SK-N-MC (cell line): ENCODE measurements at places on chromosomes 1 and 21.

DNA sequence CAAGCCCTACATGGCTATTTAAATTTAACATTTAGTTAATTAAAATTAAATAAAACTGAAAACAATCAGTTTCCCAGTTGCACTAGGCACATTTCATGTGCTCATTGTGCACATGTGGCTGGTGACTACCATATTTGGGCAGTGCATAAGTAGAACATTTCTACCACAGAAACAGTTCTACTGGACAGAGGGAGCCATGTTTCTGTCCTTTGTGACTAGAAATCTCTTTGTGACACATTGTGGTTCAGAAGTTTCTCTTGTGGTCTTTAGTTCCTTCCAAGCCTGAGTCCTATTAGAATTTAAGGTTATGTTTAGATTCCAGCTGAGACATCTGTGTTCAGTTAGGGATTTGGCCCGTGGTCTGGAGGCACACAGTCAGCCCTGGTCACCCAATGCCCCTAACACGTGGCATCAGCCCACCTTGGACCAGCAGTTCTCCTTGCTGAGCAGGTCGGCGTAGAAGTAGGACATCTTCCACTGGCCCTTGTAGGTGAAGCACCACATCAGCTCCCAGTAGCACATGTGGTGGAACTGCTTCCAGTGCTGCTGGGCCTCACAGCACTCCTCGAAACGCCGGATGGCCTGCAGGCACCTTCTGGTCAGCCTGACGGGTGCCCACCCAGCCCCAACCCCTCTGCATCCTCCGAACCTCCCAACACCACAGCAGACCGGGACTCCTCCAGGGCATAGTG lies 29.1 kb downstream of the TTC39A start:
- no peak for DNase-seq

DNA sequence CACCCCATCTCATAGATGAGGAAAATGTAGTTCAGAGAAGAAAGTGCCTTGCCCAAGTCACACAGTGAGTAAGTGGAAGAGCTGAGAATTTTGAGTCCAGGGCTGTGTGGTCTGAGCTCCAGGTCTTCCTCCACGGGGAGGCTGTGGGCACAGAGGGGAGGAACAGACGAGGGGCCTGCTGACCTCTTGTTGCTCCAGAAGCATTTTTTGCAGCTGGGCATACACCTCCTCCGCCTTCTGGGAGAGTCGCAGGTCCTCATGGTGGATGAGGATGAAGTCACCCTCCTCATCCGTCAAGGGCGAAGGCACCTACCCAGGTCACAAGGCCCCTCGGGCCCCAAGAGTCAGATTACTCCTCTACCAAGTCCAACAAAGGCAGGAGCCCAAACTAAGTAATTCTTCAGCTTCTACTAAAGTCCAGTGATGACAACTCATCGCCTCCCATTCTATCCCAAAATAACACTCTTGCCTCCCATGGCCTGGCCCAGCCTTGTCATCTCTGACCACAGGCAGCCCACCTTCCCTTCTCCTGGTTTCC lies 9.1 kb downstream of the CC2D1B start:
- DNase-seq, result no peak

DNA sequence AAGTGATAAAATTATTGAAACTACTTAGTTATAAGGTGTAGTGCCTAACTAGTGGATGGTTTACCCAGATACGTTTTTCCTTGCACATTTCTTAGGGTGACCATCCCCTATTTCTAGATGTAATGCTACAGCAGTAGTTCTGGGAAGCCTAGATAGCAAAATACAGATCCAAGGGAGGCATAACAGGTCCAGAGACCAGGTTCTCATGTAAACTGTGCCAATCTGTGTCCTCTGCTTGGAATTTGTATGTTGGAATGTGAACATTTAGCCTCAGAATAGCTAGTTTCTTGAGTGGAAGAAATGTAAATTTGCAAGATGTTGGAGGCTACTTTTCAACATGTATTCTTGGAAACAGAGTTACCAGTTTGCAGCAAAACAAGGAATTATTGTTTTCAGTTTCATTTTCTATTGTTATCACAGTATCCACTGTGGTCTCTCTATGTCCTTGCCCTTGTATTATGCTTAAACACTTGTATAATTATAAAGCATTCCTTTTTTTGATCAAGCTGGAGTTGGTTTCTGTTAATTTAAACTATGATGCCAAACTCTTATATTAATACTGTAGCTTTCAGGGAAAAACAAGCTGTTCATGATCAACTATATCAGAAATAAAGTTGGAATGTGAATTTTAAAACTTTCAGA lies 102.0 kb upstream of the BRINP3 start:
- DNase-seq, result no peak

- DNase-seq, result peak; percentile 5
Observed at GRCh38 chr1:21216835-21217811, 40.4 kb upstream of the EIF4G3 start.

DNA sequence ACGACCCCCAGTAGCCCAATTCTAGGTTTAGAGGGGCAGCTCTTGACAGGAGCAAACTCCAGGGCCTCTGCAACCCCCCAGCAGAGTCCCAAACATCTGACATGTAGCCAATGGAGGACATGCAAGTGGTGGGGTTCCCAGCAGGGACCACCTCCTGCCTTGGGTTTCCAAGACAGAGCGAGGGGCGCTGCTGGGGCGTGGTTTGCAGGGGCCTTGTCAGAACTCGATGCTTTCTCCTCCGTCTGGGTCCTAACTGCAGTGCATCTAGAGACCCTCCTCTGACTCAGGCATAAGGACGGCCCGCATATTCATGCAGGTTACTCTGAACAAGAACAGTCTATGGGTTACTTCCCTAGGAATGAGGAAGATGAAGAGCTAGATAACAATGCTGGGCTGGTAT lies 17.2 kb downstream of the EPHX1 start:
- DNase-seq, result no peak

DNA sequence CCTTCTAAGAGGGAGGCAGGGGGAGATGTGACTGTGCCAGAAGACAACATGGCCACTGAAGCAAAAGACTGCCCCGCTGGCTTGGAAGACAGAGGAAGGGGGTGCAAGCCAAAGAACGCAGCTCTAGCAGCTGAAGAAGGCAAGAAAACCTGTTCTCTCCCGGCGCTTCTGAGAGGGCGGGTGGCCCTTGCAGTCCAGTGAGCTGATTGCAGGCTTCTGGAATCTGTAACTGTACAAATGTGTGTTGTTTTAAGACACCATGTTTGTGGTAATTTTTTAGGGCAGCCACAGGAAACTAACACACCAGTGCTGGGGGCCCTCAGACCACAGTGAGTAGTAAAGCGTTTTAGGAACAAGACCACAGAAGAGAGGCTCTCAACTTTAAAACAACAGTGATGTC lies 47.0 kb downstream of the CD46 start:
- DNase-seq, result no peak

DNA sequence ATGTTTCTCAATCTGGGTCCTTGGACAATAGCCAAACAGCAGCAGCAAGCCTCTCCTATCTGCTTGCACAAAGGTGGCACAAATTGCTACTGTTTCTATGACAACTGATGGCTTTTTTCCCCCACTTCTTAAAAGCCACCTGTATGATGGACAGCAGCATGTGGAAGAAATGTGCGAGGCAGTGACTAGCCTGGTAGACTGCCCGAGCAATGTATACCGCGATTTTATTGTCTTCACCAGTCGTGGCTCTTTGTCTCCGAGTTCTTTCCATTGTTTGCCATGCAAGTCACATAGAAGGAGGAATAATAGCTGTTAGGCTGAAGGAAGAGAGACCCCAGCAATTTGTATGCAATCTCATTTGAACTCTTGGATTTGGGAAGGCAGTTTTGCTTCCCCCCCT lies 79.4 kb downstream of the S1PR1 start:
- DNase-seq, result no peak

- no peak for DNase-seq
Observed at GRCh38 chr21:27498025-27498424, 531.1 kb upstream of the ADAMTS5 start.

- no peak for DNase-seq
Observed at GRCh38 chr1:20124456-20125057, 5.2 kb upstream of the PLA2G2D start.

DNA sequence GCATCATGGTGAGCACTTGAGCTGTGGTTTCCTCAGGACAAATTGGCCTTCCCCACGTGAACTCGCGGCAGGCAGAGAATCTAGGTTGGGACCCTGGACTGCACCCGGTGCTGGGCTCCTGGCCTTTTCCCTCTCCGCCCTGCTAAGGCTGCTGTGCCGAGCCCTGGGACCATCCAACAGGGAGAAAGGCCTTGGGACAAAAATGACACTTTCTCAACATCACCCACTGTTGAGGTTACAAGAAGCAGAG lies 9.2 kb upstream of the UMODL1 start:
- DNase-seq, result no peak

- no peak for DNase-seq
Observed at GRCh38 chr1:66624412-66625060, 90.6 kb downstream of the SGIP1 start.

GRCh38 chr1:192952646-192953045 lies 106.5 kb downstream of the UCHL5 start:
- no peak for DNase-seq
